ENCODE measurements at places on chromosomes 13 and 19.

DNA sequence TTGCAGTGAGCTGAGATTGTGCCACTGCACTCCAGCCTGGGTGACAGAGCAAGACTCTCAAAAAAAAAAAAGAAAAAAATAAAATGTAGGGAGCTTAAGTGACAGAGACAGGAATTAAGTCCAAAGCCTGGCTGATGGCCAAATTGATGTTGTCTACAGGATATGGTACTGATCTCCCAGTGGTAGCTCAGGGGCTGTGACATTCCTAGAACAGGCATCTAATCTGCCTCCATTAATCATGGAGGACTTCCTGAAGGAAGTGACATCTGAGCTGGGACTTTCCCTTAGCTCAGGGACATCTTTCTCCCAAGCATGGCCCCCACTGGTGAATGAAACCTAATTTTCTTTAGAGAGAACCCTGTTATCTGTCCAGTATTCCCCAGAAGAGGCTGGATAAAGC lies 11.4 kb upstream of the EDDM13 start:
- no peak for DNase-seq

DNA sequence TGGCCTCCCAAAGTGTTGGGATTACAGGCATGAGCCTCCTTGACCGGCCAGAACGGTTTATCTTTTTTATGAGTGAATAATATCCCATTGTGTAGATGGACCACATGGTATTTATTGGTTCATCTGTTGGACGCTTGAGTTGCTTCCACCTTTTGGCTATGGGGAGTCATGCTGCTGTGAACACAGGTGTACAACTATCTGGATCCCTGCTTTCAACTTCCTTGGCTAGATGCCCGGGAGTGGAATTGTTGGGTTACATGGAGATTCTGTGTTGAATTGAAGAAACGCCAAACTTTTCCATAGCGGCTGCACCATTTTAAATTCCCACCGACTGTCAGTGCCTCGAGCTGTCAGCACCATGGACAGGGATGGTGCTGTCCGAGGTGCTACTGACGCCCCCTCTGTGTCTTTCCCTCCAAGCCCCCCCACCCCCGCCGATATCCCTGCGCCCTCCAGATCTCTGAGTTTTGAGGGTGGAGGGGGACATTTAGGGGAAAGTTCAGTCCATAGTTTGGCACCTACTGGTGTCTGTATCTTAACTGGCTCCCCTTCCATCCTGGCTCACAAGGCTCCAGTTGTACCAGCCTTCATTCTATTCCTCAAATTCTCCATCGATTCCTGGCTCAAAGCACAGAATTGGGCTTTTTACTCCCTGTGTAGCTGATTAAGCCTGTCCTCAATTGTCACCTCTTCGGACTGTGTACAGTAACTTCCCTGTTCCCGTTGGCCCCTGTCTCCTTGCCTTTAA lies 27.3 kb downstream of the PNPLA6 start:
- no peak for DNase-seq

GRCh38 chr13:102769679-102770078 lies 3.9 kb downstream of the TEX30 start:
- no peak for DNase-seq

- no peak for DNase-seq
Measured at GRCh38 chr13:44165889-44166496, 207.6 kb upstream of the SERP2 start.

DNA sequence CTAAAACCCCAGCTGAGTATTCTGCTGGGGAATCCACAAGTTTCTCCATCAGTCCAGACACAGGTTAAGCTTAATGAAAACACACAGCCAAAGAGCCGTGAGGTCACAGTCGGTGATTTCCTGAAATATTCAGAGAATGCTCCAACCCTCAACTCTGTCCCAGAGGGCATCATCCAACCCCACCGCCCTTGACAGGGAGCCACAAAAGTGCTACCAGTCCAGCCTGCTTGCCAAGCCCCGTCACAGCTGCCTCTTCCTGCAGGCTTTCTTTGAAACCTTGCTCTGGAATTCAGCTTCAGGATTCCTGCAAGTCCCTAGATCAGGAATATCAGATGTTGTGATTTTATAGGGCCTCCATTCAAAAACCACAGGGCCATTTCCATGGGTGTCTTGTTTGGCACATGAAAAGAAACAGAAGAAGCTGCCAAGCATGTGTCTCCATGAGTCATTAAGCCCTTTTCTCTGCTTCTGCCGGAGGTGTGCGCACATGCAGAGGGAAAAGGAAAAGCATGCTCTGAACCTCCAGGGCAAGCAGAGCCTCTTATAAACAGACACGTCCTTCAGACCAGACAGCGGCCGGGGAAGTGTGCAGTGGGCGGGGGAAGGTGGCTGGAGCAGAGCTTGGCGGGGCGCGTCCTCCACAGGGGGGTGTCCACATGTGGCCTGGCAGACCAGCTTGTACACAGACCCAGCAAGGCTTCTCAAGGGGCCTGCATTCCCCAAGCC lies 164.7 kb downstream of the KATNAL1 start:
- peak; percentile 51 for DNase-seq

GRCh38 chr13:50692396-50692915 lies 151.0 kb downstream of the DLEU7 start:
- DNase-seq: no peak

DNA sequence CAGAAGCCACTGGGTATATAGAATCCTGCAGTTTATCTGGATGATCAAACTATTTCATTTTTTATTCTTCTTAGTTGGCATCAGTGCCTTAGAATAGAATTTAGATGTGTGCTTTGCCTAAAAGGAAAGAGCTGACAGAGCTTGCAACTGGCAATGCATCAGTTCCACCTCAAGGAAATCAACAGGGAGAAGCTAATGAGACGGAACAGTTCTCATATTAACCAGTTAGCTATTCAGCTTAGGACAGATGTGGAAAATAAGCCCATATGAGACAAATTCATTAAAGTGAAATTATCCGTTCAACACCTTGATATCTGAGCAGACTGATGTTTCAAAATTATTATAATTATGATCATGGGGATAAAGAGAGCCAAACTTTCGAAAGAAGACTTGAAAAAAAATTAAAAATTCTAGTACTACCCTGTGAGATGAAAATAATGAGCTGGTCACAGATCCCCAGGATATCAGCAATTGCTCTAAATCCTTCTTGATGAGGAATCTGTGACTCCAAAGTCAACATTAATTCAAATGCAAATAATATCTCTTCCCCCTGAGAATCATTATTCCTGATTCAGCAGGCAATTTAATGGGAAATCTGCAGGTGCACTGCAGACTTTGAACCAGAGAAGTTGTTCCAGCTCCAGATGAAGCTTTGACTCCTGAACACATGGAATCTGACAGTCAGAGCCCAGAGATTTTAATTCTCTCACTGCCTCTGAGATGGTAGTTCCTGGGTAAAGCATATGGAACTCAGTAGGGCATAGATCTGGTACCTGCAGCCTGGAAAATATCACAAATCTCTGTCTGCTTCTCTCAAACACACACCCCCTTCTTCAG lies 486.8 kb downstream of the FOXO1 start:
- no peak for DNase-seq

GRCh38 chr13:23243066-23243465 lies 62.3 kb downstream of the SGCG start:
- DNase-seq: no peak

DNA sequence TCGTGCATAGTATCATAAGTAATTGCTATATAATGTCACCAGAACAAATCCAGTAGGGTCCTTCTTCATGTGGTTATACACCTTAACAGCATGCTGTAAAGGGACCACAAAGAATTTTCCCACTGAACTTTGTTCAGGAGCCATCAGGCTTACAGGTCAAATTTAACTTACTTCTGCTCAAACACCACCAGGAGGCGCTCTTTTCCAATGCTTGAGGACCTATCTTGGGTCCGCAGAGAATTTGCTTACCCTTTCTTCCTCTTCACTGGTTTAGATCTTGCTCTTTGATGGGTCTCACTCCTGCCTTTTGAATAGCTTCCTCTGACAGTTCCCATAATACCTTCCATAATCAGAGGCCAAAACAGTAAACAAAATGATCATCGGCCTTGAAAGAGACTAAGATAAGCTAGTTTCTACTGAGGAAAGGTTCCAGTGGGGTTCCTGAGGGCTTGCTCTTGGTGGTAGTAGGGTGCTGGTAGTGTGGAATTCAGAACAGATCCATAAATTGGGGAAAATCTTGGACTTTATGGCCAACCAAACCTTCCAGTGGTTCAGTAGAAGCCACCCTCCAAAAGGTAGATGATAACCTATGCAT lies 37.4 kb downstream of the SCGB2B2 start:
- DNase-seq: peak; percentile 32

DNA sequence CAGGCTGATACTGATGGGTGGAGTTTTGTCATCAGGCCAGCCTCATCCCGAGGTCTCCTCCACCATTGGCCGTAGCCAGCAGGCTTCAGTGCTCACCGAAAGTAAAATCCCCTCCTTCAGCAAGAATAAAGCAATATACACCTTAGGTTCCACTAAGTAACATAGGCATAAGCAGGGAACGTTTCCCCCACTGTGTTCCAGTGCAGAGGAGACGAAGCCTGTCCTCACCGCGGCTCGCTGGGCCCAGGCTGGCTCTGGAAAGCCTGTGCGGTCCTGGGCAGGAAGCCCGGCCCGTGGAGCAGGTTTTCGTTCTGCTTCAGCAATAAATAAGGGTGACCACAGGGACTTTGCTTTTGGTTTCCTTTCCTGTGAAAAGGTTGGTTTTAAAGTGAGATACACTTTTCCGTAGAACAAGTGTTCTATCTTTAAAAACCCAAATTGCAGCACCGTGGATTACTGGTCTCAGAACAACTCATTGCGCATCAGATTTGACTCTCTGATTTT lies 16.3 kb upstream of the TEX29 start:
- DNase-seq: no peak

DNA sequence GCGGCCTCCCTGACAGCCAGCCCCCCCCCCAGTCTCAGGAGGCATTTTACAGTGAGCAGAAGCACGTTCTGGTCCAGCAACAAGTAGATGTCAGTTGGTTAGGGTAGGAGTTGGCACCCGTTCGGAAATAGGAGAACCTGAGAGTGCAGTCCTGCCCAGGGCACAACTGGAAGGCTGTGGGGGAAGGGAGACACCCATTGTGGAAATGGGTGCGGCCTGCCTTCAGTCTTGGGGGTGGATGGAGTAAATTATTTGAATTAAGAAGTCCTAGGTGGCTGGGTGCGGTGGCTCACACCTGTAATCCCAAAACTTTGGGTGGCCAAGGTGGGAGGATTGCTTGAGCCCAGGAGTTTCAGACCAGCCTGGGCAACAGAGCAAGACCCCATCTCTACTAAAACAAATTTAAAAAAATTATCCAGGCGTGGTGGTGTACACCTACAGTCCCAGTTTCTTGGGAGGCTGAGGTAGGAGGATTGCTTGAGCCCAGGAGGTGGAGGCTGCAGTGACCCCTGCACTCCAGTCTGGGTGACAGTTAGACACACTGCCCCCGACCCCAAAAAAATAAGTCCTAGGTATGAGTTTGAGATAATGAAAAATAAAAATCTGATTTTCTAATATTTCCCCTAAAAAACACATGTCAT lies 1.2 kb downstream of the CIRBP start:
- no peak for DNase-seq

DNA sequence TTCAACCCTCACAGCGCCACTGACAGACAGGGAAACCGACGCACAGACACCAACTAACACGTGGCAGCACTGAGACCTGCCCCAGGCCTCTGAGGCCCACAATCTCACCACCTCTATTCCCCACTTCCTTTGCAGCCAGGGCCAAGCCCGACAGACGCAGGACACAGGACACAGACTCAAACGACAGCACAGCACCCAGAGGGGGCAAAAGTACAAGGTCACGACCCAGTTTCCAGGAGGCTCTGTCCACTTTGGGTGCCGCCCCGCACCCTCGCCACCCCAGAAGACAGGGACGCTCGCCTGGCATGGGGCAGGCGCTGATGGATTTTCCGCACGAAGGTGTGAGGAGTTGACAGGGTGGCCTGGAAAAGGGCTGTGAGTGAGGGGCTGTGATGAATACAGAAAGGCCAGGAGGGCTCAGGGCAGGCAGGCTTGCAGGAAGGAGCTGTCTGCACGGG lies 48.8 kb downstream of the MLLT1 start:
- DNase-seq: no peak

DNA sequence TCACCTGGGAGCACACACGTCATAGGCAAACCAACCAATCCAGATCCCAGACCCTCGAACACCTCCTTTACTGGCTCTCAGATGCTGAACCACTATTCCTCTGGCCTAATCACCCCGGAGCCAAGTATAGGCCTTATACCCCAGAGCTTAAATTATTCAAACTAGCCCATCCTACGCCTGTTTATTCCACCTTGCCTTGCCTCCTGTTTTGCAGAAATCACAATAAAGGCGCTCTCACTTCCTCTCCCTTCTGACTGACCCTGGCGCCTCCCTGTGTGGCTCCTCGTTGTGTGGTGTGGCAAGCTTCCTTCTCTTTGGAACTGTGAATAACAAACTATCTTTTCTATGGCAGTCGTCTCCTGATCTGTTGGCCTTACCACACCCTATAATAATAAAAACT lies 354.9 kb downstream of the ENOX1 start:
- no peak for DNase-seq

DNA sequence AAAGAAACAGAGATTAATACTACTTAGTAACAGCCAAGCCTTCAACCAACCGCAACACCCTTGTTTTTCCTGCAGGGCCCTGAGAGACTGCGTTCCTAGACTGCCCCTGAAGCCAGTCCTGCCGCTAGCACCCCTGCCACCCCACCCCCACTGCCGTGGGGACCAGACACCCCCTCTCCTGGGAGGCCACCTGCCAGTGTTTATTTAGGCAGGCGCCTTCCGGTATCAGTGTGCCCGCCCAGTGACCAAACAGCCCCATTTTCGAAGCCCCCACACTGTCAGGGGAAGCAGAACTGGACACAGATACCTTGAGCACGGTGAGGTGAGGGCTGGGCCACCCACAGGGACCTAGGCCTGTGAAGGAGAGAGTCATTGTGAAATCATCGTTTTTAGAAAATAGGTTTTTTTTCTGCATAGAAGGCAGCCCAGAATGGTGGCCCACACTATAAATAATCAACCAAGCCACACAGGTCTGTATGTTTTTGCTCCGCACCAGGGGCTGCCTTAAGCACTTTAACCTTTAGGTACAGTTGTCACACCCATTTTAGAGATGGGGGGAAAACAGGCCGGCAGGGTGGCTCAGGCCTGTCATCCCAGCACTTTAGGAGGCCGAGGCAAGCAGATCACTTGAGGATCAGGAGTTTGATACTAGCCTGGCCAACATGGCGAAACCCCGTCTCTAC lies 3.5 kb upstream of the TLE5 start:
- DNase-seq: no peak

- DNase-seq: no peak
Measured at GRCh38 chr19:18562086-18562485, 4.4 kb downstream of the KXD1 start.

DNA sequence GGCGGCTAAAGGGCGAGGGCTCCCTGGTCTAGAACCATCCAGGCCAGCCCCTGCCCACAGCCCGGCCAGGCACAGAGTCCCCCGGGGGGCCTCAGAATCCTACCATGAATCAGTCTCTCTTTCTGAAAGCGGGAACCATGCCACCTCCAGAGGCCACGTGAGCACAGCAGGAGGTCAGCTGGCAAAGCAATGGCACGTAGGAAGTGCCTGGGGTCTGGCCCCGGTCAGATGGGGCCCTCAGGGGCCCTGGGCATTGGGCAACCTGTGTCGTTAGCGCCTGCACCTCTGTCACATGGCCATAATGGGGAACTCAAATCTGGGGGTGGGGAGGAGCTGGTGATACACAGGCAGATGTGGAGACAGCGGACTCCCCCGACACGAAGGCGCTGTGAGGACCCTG lies 8.8 kb downstream of the MFSD12 start:
- DNase-seq: no peak

Measured in HTR-8/SVneo (cell line).